Ecto neural progenitor cell (in vitro differentiated cells): ENCODE measurements at places on chromosomes 12 and 14.

- no peak for DNase-seq
Observed at GRCh38 chr12:51432921-51433320, 8.3 kb downstream of the SLC4A8 start.

DNA sequence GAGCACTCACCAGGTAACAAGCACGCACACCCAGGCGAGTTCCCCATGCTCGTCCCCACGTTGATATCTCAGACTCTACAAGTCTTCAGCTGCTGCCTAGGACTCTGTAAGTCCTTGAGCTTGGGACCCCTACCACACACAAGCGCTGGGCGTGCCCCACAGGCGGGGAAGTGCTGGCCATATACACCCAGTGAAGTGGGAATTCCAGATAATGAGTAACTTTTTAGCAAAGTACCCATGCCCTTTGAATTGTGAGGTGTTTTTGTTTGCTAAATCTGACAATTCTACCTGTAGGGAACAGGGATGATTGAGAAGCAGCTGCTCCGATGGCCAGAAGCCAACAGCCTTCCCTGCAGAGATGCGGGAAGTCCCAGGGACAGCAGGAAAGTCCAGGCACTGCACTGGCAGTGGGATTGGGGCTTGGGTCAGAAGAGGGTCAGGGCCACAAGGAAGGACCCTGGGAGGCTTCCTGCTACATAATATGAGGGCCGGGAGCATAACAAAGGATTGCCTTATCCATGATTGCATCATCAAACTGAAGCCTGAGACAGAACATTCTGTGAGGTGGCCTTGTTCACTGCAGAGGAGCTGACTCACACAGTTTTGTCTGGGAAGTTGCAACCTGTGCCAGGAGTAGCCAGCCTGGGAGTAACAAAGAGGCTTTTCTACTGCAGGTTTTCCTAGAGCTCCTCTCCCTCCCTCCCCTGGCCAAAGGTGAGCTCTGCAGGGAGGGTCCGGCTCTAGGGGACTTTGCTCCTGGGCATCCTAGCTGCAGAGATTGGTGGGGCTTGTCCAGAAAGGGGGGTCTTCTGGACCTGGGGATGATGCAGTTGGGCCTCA is 13.2 kb upstream of the SERPINA3 start:
- no peak for DNase-seq

DNA sequence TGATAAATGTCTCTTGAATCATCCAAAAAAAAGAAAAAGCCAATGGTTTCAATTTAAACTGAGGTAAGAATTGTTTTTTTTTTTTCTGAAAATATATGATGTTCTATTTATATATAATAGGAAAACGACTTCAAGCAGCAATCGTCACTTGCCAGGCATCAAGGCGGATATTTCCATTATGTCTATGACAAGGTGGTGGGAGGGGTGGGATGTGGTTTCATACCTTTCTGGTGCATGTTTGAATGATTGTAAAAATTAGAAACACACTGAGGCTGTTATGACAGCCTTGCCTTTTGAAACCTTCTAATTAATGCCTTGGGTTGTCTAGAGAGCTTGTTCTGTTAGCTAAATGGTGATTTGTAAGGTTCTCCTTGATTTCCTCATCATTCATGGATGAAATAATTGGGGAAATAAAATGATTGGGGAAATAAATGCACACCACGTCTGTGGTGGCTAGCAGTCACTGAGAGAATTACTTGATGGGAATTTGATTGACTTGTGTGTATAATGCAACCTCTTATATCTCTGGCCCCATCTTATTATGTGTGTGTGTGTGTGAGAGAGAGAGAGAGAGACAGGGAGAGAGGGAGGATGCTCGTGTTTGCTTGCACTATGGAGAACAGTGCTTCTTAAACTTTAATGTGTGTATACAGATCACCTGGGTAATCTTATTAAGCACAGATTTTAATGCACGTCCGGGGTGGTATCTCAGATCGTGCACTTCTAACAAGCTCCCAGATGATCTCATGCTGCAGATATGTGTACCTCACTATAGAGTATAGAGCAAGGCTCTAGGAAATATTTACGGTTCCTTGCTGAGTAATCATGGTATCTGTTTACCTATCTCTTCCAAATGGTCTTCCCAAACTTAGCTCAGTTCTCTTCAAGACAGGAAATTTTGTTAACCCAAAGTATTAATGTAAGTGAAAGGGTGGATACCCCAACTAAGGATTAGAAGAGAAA is 502.6 kb downstream of the DIO2 start:
- DNase-seq: no peak

DNA sequence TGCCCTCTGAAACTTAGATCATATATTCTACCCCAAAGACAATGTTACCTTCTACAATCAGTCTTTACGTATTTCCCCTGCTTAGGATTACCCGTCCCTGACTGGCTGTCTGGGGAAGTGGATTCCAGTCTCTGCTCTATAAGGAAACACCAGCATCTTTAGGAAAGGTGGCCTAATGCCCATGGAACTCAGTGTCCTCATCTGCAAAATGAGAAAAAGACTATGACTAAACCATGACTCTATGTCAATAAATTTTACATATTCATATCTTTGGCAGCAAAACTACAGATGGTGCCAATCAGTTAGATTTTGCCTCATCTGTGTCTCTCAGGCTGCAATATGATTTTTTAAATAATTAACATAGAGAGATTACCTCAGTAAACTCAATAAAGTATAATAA is 133.8 kb downstream of the ITPR2 start:
- no peak for DNase-seq

DNA sequence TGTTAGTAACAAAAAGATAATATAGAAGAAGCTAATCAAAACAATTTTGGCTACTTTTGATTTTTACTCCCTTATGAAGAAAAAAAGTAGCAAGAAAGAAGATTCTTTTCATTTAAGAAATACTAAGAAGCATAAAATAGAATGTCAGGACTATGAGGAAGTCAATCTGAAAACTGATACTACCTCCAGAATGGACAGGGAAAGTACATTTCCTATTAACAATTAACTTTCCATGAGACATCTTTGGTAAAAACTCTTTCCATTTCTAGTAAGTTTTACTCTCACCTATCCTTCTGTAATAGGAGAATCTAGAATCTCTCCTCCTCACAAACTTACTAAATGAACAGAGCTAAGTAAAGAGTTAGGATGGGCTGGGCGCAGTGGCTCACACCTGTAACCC is 51.3 kb upstream of the NPFF start:
- DNase-seq: no peak

- DNase-seq: no peak
Observed at GRCh38 chr12:20426191-20426590, 57.9 kb downstream of the PDE3A start.

DNA sequence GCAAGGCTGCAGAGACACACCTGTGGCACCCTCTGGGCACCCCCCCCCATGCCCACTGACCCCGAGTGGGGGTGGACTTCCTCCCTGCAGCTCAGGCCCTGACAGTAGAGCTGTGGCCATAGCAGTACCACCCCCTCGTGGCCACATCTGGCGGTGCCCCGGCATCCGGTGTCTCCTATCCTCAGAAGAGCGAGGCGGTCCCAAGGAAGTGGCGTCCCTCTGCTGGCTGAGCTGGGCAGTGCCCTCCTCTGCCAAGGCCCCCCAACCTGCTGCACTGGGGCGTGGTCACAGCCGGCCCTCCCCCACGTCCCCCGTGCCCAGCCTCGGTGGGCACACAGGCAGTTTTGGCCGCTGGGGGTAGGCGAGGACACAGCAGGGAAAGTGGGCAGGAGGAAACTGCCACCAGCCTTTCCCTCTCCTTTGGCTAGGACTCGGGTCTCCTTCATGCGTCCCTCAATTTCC is 6.0 kb upstream of the SLC6A12 start:
- peak; percentile 97 for DNase-seq

- DNase-seq: no peak
Observed at GRCh38 chr12:26963413-26963812, 25.1 kb downstream of the FGFR1OP2 start.

- DNase-seq: no peak
Observed at GRCh38 chr12:52867642-52868041, 18.8 kb upstream of the KRT78 start.

- no peak for DNase-seq
Observed at GRCh38 chr12:46674129-46674528, 151.7 kb downstream of the SLC38A4 start.

DNA sequence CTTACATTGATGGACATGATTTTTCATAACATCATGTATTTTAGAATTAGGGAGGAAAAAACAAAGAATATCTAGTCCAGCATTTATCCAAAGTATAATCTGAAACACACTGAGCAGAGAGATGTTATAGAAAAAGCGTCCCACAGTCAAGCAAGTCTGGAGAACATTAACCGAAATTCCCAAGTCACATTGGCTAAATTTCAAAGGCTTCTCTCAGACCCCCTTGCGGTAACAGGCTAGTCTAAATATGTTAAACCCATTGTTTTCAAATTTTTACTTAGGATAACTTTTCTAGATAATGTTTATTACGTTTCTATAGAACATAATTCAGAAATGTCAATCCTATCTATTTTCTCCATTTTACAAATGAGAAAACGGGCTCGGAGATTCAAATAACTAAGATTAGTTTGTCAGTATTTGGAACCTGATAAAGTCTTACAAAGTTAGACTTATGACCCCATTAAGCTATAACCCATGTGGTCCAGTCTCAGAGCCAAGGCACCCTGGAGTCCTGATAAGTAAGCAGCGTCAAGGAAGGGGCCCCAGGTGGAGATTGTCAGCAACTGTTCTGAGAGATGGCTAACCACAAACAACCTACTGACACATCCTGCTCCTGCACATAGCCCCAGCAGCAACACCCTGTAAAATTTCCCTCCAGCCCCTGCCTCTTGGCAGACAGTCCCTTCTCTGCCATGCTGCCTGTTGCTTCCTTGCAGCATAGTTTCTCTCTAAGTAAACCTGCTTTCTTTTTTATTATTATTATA is 220.6 kb upstream of the TMEM260 start:
- no peak for DNase-seq

DNA sequence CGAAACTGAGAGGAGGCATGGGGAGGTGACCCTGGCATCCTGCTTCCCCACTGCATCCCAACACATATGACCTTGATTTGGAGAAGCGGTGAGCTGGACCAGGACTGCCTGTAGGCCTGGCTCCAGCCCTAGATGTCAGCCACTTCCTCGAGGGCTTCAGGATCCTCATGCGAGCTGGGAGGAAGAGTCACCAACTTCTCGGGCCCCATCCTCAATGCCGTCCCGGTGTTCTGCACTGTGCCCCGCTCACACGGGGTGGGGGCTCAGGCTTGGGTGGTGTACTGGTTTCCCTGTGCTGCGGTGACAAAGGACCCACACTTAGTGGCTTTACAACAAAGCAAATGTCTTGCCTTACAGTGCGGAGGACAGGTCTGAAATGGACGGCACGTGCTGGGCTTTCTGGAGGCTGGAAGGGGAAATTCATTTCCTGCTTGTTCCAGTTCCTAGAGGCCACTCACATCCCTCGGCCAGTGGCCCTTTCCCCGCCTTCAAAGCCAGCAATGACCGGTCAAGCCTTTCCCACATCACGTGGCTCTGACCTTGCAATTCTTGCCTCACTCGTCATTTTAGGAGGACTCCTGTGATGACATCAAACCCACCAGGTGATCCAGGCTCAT is 298.1 kb upstream of the RTL1 start:
- DNase-seq: peak; percentile 38

DNA sequence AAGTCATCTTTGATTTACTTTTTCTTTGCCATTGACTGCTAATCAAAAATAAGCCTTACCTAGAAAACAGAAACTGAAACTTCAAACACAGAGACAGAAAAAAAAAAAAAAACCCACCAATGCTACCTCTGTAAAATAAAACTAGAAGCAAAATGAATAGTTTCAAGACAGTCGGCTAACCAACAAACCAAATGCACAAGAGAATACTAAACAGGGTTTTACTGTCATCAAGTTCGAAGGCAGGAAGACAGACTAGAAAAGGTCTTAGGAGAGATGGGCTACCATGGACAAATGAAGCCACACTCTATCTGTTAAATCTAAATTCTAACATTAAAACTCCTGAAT is 59.5 kb downstream of the SEL1L start:
- no peak for DNase-seq
